Daoy (cell line): ENCODE measurements at places on chromosomes 13 and 19. TPM values are rescaled to one million over a fixed set of nuclear protein-coding genes. Genes with fewer than 3 reads are reported as not detected.
A peak's percentile ranks its signal among the peaks of the same experiment; 100 is the strongest.

Gene KIRREL2
- 0.34 and 0.60 TPM in 2 replicates for total RNA-seq

Gene DHDH
- not detected in 2 replicates for total RNA-seq

DNA sequence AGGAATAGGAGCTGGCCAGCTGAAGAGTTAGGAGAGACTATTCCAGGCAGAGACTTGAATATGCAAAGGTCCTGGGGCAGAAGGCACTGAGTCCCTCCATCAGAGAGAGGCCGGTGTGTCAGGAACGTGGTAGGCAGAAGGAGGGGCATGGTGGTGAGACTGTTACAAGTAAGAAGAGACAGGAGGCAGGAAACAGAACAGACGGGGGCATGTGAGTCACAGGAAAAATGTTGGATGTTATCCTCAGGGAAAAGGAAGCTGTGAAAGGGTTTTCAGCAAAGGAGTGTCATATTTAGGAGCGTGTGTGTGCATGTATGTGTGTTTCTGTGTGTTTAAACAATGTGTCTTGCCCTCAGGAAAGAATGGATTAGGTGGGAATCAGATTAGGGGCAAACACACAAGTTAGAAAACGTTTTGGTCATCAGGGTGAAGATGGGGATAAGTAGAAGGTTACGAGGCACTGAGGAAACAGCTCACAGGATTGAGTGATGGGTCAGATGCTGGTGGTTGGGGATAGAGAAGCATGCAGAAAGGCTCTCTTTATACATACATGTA, 1.1 kb downstream of the EDDM13 start:
- peak; percentile 73 for DNase-seq

- DNase-seq = peak; percentile 40
These were observed 1.3 kb downstream of the PGLYRP1 start for GRCh38 chr19:46021531-46022041.

DNA sequence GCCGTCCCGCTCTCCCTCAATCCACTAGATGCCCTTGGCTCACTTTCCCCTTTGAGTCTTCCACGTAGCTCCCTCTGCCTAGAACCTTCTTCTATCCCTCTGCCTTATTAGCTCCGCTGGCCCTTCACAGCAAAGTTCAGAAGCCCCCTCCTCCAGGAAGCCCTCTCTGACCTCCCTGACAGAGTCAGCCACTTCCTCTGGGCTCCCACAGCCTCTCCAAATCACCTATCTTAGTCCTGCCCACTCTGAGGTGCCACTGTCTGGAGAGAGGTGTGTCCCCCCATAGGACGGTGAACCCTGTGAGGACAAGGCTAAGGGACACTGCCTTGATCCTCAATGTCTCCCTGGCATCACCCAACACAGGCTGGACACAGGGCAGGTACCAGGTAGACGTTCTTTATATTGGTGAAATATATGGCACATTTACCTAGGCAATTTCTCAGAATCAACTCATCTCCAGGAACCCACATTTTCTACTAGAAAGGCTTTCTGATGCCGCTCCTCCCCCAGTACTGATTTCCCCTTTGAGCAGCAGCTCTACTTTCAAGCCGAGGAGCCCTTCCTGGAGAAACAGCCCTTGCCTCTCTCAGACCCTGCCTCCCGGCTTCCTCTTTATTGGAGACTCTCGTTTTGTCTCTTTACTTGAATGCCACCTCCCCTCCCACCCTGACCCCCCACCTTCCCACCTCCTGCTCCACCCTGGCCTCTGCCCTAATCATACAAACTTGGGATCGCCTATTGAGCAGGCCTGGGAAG, 3.4 kb upstream of the TGFB1 start:
- no peak for DNase-seq

DNA sequence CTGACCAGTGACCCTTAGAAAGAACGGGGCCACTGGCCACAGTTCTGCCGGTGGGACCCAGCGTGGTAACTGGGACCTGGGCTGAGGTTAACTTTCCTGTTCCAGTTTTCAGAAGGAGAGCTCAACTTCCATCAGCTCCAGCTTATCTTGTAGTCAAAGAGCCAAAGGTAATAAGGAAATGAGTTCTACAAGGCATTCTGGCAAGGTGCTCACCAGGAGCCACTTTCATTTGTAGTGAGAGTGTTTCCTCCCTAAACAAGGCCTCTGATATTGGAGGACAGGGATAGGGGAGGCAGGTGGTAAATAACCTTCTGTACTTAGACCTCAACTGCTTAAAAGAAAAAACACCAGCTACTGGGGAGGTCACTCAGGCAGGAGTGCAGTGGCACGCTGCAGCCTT, 38.1 kb downstream of the PBX4 start:
- no peak for DNase-seq

DNA sequence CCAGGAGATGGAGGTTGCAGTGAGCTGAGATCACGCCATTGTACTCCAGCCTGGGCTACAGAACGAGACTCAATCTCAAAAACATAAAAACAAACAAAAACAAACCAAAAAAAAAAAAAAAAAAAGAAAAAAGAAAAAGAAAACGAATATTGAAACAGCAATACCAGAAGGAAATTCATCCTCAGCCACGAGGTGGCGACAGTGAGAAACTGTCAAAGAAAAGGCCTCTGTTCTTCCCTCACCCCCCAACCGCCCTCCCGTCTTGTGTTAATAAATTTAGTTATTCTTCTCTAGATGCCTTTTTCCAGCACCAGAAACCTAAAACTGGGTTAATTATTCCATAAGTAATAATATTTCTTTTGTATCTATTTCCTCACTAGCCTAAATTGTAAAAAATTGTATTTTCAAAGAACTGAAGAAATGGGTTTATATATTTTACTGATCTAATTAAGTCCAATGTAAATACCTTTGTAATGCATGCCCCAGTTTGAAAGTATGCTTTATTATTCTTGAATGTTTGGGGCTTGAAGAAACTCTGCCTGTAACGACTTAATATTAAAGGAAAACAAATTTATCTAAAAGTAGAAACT, 38.6 kb downstream of the LIG4 start:
- DNase-seq = peak; percentile 13

GRCh38 chr13:40394304-40394985, 272.0 kb downstream of the FOXO1 start:
- no peak for DNase-seq

- peak; percentile 60 for DNase-seq
These were observed 706 bp downstream of the P2RY11 start for GRCh38 chr19:10112037-10112761.
